ENCODE measurements at places on chromosomes 6 and 20. TPM values are rescaled to one million over a fixed set of nuclear protein-coding genes. Genes with fewer than 3 reads are reported as not detected.
A peak's percentile ranks its signal among the peaks of the same experiment; 100 is the strongest.

DNA sequence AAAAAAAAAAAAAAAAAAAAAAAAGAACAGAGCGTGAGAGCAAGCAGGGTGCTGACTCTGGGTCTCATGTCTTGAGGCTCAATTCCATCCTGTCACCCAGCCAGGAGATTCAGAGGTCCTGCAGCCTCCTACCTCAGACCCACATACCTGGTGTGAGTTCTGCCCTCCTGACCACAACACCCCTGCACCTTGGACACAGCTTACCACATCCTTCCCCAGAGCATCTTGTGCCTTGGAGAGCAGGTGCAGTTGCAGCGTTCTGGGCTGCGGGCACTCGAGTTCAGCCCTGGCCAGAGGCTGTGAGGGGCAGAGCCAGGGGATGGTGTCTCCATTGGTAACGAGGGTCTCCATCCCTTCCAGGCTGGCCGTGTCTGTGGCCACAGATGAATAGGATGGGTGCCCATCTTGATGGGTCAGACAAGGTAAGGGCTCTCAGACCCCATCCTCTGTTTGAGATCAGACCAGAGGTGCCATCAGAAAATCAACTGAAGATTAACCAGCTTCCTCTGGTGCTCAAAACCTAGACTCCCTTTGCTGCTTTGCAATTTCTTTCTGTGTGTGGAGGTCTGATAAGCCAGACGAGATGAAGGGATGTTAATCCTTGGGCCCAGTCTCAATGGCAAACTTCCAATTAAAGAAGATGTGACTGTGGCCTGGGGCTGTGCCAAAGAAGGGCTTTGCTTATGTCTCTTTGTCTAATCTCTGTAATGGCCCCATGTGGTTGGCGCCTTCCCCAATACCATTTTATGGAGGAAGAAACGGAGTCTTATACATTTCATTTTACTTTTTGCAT is 14.7 kb upstream of the ZNF831 start:
- DNase-seq = peak; percentile 20

DNA sequence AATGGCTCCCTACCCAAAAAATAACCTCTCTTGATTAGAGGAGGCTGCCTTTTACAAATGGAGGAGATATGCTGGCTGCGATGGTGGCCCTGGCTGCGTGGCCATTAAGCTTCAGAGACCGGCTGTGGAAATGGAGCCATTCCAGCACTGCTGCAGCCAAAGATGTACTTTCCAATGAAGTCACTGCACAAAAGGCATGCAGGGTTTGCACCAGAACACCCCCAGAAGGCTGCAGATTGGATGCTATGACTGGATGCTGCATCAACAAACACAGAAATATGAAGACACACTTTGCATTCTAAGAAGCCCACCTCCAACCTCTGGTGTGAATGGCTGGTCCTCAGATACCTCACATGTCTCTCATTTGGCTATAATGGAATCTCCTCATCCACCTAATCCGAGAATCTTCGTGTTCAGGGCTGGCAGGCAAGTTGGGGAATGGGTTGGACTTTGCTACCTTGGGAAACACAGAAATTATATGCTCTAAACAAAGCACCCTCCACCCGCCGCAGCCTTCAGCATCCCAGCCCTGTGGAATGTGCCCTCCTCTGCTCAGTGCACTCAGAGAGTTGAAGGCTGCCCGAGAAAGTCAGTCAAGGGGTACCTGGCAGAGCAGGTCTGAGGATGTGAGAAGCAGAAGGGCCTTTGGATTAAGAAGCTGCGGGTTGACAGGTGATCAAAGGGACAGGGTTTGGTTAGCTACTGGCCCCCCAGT is 35.3 kb downstream of the APCDD1L start:
- DNase-seq = no peak

DNA sequence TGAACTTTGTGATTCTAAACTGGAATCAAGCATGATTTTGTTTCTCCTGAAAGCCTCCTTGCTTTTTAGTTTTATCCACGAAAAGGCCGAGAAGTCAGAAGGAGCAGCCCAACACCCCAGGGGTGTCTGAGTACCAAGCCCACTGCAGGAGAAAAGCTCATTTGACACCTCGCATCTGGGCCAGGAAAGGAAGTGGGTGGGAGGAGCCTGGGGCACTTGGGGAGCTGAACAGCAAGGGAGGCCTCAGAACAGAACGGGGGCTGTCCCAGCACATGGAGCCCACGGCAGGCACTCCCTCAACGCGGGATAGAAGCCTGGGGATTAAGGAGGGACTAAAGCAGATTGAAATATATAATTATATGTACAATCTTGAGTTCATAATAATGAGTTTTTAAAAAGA is 6.6 kb downstream of the KIF25 start:
- DNase-seq = no peak

The CRISP3 gene
- 0.08 TPM for total RNA-seq

GRCh38 chr20:62320581-62321354 is 18.0 kb downstream of the ADRM1 start:
- DNase-seq = no peak

The BHLHE23 gene
- total RNA-seq = not detected

The MPIG6B gene
- total RNA-seq = 0.08 TPM
